ENCODE measurements at places on chromosomes 5 and 9.
A peak's percentile ranks its signal among the peaks of the same experiment; 100 is the strongest.

GRCh38 chr5:138438724-138439476, at the start of gene REEP2:
REEP2 (plus strand) TSS chr5:138439057; CDS start chr5:138439209, 152 bp downstream.
- peak; percentile 37 for DNase-seq

DNA sequence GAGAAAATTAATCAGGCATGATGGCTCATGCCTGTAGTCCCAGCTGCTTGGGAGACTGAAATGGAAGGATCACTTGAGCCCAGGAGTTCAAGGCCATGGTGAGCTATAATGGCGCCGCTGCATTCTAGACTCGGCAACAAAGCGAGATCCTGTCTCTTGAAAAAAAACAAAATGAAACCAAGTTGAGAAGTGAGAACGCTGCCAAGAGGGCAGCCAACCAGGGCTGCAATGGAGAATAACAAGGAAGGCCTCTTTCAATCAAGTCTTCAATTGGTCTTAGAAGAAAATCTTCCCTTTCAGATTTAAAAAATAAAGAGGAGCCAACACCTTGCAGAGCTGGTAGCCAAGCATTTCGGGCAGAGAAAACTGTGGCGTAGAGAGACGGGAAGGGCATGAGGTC, 14.7 kb downstream of the KIAA1958 start:
- DNase-seq = no peak

DNA sequence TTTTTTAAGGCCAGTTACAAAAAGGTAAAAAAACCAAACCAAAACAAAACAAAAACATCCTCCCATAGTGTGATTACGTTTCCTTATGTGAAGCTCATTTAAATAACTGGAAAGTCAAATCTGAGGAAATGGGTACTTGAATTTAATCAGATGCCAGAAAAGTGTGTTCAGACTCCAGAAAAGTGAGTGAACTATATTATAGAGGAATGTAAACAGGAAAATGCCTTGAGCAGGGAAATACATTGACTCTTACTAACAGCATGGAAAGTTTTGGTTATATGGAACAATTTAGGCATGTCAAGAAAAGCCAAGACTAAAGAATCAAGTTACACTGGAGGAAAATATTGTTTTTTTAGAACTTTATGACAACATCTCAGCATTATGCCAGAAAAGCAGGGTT, 37.8 kb upstream of the RNF20 start:
- DNase-seq = no peak

- DNase-seq = no peak
Measured at GRCh38 chr5:88770276-88771257, 112.4 kb downstream of the MEF2C start.

DNA sequence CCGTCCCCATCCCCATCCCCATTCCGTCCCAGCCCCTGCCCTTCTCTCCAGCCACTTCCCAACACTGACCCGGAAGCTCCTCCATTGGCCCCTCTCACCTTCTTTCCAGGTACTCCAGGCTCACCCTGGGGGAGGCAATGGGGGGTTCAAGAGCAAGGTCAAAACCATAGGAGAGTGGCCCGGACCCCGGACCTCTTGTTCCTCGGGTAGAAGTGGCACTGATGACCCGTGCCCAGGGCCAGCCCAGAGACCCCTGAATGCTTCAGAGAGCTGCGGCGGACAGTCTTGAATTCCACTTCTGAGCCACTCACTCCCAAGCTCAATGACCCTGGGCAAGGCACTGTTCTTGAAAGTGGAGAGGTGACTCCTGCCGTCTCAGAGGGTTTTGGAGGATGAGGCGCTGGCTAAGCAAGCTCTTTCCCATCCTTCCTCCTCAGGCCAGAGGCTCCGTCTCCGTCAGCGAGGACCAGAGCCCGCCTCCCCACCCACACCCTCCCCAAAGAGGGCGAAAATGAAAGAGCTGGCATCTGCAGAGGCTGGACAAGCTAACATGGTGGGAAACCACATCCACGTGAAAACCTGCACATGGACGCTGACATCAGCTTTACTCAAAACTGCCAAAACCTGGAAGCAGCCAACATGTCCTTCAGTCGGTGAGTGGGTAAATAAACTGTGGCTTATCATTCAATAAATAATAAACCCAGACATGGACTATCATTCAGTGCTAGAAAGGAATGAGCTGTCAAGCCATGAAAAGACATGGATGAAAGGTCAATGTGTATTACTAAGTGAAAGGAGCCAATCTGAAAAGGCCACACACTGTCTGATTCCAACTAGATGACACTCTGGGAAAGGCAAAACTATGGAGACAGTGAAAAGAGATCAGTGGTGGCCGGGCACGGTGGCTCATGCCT, 27.3 kb upstream of the PHYKPL start:
- DNase-seq = no peak
